ENCODE measurements at places on chromosomes 6 and 20. TPM values are rescaled to one million over a fixed set of nuclear protein-coding genes. Genes with fewer than 3 reads are reported as not detected.

The RNF5 gene
- 63.5 TPM for total RNA-seq

GRCh38 chr20:57205606-57206219 lies 60.7 kb downstream of the BMP7 start:
- DNase-seq: no peak

DNA sequence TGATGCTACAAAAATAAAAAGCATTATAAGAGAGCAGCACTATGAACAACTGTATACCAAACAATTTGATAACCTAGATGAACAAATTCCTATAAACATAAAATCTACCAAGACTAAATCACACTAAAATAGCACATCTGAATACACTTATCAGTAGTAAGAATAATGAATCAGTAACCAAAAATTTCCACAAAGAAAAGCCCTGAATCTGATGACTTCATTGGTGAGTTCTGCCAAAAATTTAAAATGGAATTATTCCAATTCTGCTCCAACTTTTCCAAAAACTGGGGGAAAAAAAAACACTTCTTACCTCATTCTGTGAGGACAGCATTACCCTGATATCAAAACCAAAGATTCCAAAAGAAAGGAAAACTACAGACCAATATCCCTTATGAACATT lies 206.2 kb downstream of the WDR27 start:
- no peak for DNase-seq

The CST7 gene
- total RNA-seq: not detected

The CNR1 gene
- 0.51 TPM for total RNA-seq

- no peak for DNase-seq
Observed at GRCh38 chr20:61901392-61902220, 164.1 kb downstream of the TAF4 start.

The FAM83B gene
- 13.8 TPM for total RNA-seq

The SPTLC3 gene
- total RNA-seq: 15.8 TPM

All from tongue (tissue), 3 donors.